ENCODE measurements at places on chromosomes 13 and 19.

DNA sequence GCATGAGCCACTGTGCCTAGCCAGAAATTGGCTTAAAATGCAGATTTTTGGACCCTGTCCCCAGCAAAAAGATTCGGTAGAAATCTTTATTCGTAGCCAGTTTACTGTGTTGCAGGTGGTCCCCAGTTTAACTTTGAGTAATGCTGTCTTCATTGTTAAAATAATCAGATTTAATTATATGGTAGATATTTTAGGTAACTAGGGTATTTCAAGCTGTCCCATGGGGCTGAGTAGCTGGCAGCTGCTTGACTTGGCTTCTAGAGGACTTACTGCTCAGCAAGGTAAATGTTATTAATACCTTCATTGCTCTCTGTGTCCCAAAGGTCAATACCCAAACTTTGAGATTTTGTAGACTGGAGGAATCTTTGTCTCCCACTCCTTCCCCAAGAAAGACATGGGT, 21.1 kb downstream of the LSM14A start:
- DNase-seq = no peak

DNA sequence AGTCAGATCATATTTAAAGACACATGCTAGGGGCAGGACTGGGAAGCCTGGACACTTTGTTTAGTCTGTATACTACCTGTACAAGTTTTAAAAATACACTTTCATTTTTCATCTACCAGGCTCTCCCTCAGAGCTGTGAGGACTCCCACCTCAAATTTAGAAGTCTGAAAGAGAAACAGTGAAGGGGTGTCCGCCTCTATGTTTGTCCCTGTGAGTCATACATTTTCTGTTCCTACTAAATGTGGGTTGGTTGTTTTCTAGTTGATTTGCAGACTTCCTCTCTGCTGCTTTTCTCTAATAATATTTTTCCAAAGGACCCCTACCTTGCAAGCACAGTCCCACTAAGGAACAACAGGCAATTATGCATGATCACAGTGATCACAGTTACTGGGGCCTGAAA, 110.5 kb downstream of the ENOX1 start:
- DNase-seq = no peak

GRCh38 chr13:74398599-74398998, 264.4 kb upstream of the KLF12 start:
- no peak for DNase-seq

- DNase-seq = peak; percentile 97
These were observed at the start of gene RNASEH2A for GRCh38 chr19:12806242-12807081. TSS of gene RNASEH2A (plus strand) at chr19:12806584. CDS start at chr19:12806674, 90 bp downstream.

- no peak for DNase-seq
These were observed 128.4 kb downstream of the CDK8 start for GRCh38 chr13:26382366-26382765.

GRCh38 chr13:58190577-58190976, 559.0 kb downstream of the PCDH17 start:
- DNase-seq = no peak

DNA sequence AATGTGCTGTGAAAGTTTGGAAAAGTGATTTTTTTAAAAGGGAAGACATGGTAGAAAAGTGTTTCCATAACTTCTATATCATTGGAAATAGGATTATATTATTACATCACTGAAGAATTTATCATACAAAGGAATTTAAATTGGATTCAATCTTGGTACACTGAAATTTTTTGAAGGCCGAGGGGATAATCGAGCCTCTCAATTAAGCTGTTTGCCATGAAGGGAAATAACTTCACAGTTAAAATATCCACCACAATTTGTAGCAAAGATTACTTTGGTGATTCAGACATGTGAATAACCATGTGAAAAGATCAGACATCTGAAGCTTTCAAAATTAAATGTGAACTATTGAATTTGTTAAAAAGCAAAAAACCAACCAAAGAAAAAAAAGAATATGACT, 215.3 kb downstream of the KLF5 start:
- no peak for DNase-seq

GRCh38 chr19:43950834-43951645, at the start of gene ZNF221:
TSS of gene ZNF221 (plus strand) at chr19:43951228. CDS start at chr19:43962727, 11,499 bp downstream.
- peak; percentile 93 for DNase-seq

- DNase-seq = no peak
These were observed at the start of gene LMO7 for GRCh38 chr13:75635828-75636435. TSS of gene LMO7 (plus strand) at chr13:75636330. CDS start at chr13:75636658, 328 bp downstream.

DNA sequence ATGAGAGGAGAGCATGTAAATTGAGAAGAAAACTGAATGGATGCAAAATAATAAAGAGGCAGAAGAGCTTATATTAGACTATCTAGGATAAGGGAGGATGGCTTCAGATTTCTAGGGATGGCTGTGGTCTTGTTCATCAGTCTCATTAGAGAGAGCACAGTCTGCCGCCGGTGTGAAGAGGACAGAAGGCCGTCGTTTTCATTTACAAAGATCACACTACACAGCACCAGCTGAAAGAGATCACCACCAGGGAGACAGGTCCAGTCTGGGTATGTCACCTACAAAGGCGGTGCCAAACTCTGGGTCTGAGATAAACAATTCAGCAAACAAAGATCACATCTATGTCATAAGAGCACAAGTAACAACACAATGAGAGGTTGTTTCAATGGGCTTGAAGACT, 1222.3 kb upstream of the SLC10A2 start:
- DNase-seq = no peak

- DNase-seq = no peak
These were observed 17.8 kb downstream of the FLT1 start for GRCh38 chr13:28476919-28477708.

GRCh38 chr13:112483299-112483698, 104.7 kb downstream of the TUBGCP3 start:
- DNase-seq = no peak

GRCh38 chr19:801030-801860, 4.0 kb downstream of the PTBP1 start:
- no peak for DNase-seq

DNA sequence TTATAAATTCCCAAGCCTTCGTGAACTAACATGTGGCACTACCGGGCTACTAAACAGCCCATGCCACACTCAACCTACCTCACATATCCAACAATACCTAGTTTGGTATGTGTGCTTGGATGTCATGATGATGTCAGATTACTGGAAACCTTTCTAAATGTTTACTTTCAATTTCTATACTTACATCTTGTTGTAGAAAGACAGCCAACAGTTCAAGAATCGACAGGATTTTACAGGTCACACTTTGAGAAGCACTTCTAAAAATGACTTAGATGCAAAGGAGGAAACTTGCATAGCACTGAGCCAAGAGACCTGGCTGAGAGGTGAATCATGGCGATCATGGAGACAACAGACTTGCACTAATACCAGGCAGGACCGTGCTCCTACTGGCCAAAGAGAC, 209.9 kb downstream of the COL4A1 start:
- DNase-seq = no peak

- no peak for DNase-seq
These were observed 988 bp downstream of the LRRC4B start for GRCh38 chr19:50567052-50567841.

GRCh38 chr13:23849670-23850069, 39.5 kb downstream of the MIPEP start:
- no peak for DNase-seq

DNA sequence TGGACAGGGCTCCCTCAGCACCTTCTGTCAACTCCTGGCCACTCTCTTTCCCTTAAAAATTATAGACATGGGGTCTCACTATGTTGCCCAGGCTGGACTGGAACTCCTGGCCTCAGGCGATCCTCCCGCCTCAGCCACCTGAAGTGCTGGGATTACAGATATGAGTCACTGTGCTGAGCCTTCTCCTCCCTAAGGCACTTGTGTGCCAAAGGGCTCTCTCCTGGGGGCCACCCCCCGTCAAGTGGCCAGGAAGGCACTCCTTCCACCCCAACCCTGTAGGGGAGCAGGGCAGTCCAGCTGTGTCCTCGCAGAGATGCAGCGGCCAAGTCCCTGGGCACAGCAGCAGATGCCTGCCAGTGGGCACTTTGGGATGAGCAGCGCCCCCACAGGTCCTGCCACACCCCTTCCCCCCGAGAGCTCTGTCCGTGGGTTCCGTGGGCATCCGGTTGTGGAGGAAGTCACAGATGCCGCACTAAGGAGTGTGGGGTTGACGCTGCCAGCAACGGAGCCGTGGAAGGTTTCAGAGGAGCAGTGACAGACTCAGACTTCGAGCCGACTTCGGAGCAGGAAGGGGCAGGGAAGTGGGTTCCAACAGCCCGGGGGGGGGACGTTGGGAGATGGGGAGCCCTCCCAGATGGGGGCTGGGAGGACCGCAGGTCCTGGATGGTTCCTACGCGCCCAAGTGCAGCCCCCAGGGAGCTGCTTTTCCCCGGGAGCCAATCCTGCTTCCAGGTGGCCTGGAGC, 3.3 kb upstream of the UQCR11 start:
- DNase-seq = no peak

All from mesenteric fat pad (tissue), 1 donor.